AG08396 (cell line): ENCODE measurements at places on chromosomes 1 and 21.

GRCh38 chr1:32894019-32894600 lies 7.1 kb downstream of the TMEM54 start:
- DNase-seq = no peak

- no peak for DNase-seq
Measured at GRCh38 chr21:32958288-32959002, 67.3 kb upstream of the OLIG2 start.

DNA sequence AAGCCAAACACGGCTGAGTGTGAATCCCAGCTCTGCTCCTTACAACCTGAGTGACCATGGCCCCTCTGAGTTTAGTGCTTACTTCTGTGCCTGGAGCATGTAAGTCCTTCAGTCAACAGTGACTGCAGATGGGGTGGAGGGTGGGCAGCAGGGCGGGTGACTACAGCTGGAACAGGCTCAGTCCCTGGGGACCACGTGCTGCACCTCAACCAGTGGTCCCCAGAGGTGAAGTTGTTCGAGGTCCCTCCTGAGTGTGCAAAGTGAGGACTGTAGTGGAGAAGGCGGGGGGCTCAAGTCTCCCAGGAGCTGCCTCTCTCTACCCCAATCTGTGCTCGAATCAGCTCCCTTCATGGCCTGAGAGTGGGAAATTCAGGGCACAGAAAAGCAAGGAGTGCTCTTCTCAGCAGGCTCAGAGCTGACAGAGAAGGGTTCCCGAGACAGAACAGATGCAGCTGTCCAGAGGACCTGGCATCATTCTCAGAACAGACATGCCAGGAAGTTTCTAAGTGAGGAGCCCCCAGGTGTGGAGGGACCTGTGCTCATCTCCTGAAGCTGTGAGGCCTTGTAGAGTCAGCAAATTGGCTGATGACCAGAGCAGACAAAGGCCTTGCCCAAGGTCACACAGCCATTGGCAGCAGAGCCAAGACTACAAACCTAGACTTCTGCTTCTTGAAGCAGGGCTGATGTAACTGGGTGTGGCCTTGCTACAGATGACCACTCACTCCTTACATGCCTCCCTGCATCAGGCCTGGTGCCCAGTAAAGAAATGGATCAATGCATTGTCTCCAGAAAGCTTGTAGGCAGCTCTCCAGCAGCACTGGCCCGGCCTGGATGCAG lies 61.7 kb upstream of the EDN2 start:
- DNase-seq = no peak

DNA sequence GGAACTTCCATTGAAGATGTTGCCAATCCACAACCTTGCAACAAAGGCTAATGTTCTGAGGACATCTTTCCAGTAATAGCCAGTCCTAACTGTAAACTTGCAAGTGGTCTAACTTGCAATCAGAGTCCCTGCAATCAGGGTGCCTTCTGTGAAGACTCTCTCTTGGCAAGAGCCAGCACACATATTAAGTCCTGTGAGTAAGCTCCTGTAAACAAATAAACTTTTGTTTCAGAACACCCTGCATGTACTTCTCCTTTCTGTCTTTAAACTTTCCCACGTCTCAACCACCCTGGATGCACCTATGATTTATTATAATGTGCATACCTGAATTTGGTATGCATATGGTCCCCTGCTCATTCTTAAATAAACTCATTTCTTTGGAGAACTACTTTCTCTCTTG lies 9.1 kb downstream of the GBP7 start:
- DNase-seq = peak; percentile 3

DNA sequence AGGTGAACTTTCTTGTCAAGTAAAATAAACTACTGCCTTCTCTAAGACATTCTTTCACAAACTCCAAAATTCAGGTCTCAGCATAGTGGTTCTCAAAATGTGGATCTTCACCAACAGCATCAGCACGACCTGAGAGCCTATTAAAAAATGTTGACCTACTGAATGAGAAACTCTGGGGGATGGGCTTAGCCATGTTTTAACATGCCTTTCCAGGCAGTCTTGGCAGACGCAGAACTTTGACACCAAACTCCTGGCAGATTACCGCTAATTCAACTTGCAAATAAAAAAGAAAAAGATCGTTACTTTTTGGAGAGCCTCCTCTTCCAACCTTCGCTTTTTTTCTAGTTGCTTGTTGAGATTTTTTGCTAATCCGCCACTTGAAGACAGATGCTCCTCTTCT lies 35.1 kb downstream of the ARHGAP29 start:
- no peak for DNase-seq

DNA sequence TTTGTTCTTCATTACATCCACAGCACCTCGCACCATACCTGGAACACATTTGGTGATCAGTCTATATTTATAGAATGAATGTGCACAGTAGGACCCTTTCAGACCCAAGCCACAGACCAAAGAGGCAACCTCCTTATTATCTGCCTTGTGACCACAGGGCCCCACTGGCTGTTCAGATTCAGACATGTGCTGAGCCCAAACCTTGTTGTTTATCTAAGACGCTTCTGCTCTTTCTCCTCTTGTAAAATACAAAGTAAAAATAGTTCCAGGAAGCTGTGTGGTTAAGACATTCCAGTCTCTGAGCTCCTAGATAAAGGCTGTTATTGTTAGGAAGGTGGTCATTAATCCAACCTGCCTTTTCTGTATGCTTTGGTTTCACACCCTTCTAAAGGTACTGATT lies 3.6 kb upstream of the SCMH1 start:
- DNase-seq = no peak

GRCh38 chr1:67342076-67342890 lies 34.6 kb downstream of the IL12RB2 start:
- DNase-seq = no peak

GRCh38 chr1:229430761-229431283 lies 3.1 kb downstream of the ACTA1 start:
- DNase-seq = peak; percentile 74

DNA sequence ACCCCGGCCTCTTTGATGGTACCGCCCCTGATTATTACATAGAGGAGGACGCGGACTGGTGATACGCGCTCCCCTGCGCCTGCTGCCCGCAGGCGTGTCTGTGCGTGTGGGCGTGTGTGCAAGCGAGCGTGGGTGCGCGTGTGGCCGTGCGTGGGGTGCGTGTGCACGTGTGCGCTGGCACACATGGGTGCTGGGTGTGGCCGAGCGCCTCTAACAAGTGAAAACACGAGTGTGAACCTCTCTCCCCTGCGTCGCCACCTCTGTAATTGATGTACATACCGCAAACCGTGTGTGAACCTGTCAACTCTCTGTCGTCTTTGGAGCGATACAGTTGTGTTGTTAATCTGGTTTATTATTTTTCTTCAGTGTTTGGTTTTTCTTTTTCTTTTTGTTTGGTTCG lies 87.8 kb upstream of the TMEM51 start:
- DNase-seq = no peak

- DNase-seq = peak; percentile 6
Measured at GRCh38 chr1:95384567-95384966, 150.6 kb downstream of the RWDD3 start.

- DNase-seq = no peak
Measured at GRCh38 chr1:50378770-50379169, 44.5 kb downstream of the DMRTA2 start.

DNA sequence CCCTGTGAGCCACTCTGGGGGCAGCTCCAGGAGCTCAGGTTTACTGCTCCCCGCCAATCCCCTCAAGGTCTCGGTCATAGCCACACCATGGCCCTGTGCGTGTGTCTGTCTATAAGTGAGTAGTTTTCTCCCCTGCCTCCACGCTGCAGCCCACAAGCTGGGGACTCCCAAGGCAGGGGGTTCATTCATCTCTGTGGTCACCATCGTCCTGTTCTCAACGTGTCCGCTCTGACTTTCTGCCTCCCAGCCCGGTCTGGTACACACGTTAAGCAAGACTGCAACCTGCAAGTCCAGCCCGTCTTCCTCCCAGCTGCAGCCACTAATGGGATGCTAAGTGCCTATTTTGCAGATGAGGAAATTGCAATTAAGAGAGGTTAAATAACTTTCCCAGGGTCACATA lies 49.8 kb downstream of the IGSF21 start:
- DNase-seq = no peak

DNA sequence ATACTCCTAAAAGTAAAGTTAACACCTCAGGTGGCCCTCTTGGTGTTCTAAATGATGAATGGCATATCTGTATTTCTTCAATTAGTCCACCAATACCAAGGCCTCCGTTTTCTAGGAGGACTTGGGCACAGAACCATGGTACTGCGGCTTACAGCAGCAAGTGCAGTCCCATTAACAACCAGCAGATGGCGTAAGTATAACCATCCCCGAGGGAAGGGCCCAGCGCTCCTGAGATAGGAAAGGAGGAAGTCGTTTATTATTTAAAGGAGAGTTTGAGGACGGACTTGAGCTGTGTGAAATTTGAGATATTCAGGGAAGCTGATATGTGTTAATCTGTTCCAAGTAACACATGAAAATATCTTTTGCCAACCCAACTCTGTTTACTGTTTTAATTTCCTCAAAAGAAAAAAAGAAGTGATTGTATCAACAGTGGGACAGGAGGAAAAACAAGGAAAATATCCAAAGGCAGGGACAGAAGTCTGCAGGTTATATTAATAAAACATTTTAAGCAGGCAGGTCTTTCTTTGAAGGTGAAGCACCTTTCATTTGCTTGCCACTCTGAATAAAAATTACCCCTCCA lies 37.7 kb upstream of the KCNJ15 start:
- peak; percentile 77 for DNase-seq

GRCh38 chr1:192879406-192879805 lies 70.6 kb downstream of the RGS2 start:
- peak; percentile 7 for DNase-seq

- no peak for DNase-seq
Measured at GRCh38 chr1:205098242-205098641, 14.0 kb upstream of the TMEM81 start.

DNA sequence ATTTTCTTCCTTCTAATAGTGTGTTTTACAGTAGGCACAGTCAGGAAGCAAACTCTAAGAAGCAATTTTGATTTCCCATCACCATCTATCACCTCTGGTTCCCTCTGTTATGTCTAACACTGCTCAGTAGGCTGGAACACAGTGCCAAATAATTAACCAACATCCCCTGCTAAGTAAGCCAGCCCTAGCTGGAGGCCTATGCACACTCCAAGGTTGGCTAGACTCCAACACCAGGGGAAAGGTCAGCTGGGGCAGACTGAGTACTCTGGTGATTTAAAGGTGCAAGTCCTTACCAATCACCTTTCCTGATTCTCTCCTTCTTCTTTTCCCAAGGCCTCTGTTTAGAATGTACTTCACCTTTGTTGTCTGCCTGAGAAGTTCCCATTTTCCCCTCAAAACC lies 46.5 kb upstream of the BEND5 start:
- DNase-seq = no peak

DNA sequence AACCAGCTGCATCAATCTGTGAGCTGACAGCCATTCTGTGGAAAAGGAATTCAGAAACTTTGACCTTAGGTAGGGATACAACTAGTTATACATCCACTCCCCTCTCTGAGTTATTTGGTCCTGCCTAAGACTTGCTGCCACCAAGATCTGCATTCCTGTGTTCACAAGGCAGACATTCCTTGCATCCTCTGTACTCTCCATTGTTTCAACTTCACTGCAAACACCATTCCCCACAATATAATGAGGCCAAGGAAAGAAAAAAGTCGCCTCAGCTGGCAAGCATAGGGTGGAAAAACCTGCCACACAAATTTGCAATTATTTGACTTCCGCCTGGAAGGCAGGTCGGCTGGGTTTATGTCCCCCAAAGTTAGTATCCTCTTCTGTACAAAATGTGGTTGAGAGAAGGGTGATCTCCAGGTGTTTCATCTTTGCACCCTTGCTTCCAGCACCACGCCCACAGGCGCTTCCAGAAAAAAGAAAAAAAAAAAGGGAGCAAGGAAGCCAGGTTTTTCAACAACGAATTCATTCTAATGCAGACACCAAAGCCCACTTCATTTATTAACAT lies 676 bp upstream of the CTTNBP2NL start:
- DNase-seq = no peak

DNA sequence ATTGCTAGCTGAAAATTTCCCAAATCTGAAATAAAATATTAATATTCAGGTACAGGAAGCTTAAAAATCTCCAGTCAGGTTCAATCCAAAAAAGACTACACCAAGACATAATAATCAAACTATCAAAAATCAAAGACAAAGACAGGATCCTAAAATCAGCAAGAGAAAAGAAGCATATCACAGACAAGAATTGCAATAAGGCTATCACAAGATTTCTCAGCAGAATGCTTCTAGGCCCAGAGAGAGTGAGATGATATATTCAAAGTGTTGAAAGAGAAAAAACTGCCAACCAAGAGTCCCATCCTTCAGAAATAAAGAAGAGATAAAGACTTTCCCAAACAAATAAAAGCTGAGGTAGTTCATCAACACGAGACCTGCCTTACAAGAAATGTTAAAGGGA lies 5.0 kb upstream of the SELP start:
- DNase-seq = no peak

DNA sequence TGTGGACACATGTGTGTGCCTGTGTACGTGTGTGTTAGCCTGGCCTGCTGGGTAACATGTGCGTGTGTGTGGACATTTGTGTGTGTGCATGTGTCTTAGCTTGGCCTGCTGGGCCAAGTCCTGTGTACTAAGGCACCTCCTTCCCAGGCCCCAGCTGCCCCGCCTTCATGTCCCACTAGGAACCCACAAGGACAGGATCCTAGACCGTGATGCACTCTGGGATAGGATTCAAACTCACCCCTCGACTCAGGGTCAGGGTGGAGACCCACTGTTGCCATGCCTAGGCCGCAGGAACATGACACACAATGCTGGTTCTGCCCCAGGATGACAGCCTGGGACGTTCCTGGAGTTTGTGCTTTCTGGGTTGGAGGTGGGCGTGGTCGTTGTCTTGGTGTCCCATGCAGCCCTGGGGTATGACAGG lies 89.9 kb upstream of the TMPRSS2 start:
- no peak for DNase-seq

- DNase-seq = no peak
Measured at GRCh38 chr1:157034137-157034800, 11.3 kb downstream of the ARHGEF11 start.

- no peak for DNase-seq
Measured at GRCh38 chr1:243719476-243719875, 130.6 kb downstream of the AKT3 start.

- DNase-seq = no peak
Measured at GRCh38 chr1:211634461-211634860, 41.0 kb downstream of the NEK2 start.

DNA sequence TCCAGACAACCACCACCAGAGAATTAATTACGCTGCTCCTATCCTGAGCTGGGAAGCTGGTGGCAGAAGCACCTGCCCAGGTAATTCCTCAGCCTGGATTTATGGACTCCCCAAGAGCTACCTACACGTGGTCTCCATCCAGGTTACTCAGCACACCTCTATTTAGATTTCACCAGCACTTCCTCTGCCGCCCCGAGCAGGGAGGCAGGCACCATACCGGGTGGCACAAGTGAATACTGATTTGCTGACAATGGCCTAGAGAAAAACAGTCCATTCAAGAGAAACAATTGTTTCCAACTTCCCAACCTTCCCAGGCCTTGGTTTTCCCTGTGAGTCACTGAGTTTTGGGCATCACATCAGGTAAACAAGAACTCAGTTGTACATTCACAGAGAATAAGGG lies 134.3 kb downstream of the MATN1 start:
- DNase-seq = no peak

DNA sequence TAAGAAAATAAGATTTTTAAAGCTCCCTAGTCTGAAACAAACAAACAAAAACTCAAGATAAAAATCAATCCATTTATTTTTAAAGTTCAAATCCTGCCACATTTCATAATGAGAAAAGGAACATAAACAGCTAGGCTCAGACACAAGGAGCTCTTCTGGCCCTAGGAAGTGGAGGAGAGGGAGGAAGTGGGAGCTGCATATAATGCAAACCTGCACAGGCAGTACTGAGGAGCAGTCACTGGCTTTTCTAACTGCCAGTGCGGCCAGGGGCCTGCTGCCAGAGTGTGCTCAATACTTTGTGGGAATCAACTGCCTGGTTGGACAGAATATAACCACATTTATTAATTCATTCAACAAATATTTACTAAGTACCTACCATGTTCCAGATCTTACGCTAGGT lies 139.8 kb upstream of the SPATA6 start:
- no peak for DNase-seq
